ENCODE measurements at places on chromosomes 2 and 18.

GRCh38 chr2:170689481-170689880 is 25.7 kb upstream of the SP5 start:
- DNase-seq, result no peak

DNA sequence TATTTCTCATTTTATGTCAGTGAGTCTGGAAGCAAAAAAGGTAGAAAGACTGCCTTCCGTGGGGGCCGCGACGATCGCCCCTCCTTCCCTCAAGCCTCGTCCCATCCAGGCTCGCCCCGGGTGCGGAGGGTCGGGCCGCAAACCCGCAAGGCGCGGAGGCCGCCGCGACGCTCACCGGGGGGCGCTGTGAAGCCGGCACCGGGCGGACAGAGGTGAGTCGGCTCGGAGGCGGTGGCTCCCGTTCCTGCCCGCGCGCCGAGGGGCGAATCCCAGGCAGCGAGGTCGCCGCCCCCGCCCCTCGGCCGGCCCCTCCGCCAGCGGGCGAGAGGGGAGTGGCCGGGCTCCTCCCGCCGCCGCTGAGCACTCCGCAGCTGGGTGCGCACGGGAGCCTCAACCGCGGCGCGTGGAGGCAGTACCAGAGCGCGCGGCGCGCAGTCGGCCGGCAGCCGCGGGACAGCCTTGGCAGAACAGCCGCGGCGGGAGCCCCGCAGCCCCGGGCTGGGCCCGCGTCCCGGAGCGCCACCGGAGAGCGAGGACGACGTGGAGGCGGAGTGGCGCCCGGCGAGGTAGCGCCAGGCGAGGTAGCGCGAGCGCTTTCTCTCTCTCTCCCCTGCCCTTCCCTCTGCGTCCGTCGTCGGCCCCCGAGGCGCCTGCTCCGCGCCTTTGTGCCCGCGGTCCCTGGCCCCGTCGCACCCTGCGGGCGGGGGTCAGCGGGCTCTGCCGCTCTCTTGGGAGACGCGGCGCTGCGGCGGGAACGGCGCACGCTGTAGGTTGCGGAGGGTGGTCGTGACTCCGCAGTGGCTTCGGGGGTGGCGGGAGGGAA is at the start of gene MYO1B:
Gene MYO1B (plus strand): TSS at position 359 of the 823 bp plus-strand sequence. CDS start 31,492 bp downstream, outside the sequence.
- DNase-seq, result peak; percentile 77

GRCh38 chr2:70360661-70361270 is 58.9 kb upstream of the FAM136A start:
- no peak for DNase-seq

- no peak for DNase-seq
These were observed 81.0 kb upstream of the RBMS1 start for GRCh38 chr2:160574468-160575140.

GRCh38 chr2:105806996-105807395 is 62.3 kb downstream of the NCK2 start:
- no peak for DNase-seq

DNA sequence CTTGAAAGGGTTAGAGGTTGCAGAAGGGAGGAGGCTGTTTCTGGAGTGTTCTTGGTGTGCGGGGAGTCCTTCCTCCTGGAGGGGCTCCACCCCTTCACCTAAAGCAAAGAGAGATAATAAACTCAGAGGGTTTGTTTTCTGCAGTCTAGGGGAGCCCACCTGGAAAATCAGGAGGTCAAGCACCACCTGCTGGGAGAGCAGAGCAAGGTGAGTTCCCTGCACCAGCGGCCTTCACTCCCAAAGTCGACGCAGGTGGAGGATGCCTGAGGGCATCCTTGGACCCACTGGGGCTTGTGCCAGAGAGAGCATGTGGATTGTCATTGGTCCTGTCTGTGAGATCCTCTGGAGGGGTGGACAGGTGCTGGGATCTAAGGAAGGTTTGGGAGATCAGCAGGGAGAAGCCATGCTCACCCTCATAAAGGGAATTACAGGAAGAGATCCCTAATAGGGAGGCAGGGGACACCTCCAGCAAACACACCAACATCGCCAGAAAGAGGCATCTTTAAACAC is 116.7 kb downstream of the KCNF1 start:
- DNase-seq, result no peak
